ENCODE measurements at places on chromosomes 7 and 10.
A peak's percentile ranks its signal among the peaks of the same experiment; 100 is the strongest.

GRCh38 chr10:52213321-52213752, 100.7 kb upstream of the DKK1 start:
- DNase-seq: no peak

DNA sequence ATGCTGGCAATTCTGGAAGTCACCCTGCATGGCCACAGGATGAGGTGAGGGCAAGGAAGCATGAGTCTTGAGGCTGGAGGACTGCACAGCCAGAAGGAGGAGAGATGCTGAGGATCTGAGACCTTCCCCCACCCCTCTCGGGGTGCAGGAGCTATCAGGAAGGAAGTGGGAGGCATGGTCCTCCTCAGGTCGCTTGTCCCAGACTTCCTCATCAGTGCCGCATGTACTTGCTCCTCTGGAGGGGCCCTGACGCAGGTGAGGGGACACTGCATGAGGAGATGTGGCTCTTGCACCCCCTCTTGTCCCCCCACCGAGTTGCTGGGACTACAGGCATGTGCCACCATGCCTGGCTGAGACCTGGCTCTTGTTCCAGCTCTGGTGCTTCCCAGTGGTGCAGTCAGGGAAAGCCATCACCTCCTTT, 5.7 kb upstream of the ZMIZ1 start:
- no peak for DNase-seq

- DNase-seq: no peak
Observed at GRCh38 chr7:95772298-95772770, at the start of gene DYNC1I1. Gene DYNC1I1 (plus strand): TSS chr7:95772554. CDS start chr7:95804730, 32,176 bp downstream.

- no peak for DNase-seq
Observed at GRCh38 chr7:12578930-12579640, 8.6 kb downstream of the SCIN start.

DNA sequence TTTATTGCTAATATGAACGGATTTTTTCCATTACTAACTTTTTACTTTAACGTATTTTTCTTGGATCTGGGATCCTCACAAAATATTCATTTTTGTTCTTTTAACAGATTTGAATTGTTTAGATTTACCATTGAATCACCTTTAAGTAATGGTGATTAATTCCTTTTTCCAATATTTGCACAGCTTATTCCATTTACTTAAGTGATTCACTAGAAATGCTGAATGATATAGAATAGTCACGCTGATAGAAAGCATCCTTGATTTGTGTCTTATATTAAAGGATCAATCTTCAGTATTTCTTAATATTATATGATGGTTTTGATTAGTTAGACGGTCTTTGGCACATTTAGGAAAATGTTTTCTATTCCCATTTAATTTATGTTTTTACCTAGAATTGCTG, 116.4 kb upstream of the LRRTM3 start:
- no peak for DNase-seq

DNA sequence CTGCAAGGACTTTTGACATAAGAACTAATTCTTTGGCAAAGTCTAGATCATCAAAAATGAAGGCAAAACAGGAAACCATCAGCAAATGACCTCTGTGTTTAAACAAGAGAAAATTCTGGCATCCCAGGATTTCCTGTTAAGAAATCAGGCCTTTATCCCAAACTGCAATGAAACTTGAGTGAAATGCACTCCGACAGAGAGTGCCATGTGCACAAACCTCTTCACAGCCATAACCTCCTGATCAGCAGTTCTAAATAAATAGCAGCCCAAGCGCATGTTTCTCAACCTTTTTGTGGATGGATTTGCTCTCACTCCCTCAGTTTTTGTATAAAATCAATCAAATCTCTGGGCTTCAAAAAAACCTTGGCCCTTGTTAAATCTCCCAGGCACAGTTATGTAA, 107.7 kb upstream of the EEPD1 start:
- no peak for DNase-seq

DNA sequence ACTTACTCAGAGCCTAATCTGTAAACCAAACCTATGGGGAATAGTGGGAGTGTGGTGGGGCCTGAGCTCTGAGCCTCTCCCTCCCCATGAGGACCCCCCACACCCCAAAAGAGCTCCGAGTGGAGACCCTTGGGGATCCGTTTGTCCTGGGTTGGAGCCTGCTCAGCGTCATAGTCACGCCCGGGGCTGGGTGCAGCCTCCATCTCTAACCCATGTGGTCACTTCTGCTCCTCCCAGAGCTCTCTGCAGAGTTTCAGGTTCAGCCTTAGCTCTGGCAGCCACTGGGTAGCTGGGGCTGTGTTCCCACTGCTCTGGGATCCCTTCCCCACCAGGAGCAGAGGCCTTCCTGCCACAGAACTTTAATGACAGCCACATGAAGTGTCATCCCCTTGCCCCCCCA, 25.9 kb downstream of the PFKFB3 start:
- DNase-seq: no peak

- no peak for DNase-seq
Observed at GRCh38 chr7:545470-545869, 25.8 kb upstream of the PDGFA start.

DNA sequence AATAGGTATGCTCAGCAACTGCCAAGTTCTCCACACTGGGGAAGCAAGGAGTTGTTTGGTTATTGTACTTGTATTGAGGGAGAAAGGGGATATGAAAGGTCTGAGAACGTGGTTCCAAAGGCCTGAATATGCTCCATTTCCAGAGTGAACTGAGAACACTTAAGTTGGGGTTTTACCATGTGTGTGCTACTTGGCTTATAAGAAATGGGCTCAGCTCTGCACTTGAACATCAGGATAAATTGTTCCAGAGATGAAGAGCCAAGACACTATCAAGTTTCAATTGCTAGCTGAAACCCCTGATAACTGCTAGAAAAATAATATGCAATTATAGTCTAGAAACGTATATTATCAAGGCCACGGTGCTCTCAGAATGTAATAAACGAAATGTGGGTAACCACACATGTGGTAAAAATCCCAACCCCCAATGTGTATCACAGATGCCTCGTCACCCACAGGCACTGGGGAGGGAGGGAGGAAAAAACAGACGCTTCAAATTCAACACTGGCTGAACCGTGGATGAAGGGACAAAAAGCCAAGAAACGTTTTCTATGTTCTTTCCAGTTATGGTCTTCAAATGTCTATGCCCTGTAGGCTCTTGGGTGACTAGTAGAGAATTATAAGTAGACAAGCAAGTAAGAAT, 16.3 kb downstream of the ELMO1 start:
- peak; percentile 43 for DNase-seq

- DNase-seq: no peak
Observed at GRCh38 chr7:46999866-47000265, 582.0 kb downstream of the TNS3 start.

- DNase-seq: no peak
Observed at GRCh38 chr10:124525751-124526600, 64.4 kb downstream of the LHPP start.

- no peak for DNase-seq
Observed at GRCh38 chr7:82669141-82669540, 225.6 kb upstream of the CACNA2D1 start.

- no peak for DNase-seq
Observed at GRCh38 chr7:155182406-155182970, 112.4 kb downstream of the HTR5A start.

DNA sequence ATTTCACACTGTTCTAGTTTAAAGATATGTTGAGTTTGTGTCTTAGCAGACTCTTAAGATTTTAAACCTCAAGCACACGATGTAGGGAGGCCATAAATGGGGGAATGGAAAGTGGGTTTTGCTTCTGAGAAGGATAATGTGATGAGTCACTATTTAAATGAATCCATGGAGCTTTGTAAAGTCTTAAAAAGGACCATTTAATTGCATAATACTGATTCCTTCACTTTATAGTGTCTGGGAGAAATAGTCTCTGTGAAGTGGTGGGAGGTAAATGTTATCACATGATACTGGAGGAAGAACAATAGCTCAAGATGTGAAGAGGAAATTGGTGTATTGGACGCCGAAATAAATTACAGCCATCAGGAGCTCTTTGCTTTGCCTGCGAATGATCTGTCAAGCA, 84.0 kb upstream of the MYO3A start:
- DNase-seq: no peak

GRCh38 chr7:24851786-24852185, 94.5 kb upstream of the GSDME start:
- DNase-seq: no peak

- no peak for DNase-seq
Observed at GRCh38 chr10:31803606-31804351, 124.9 kb downstream of the ARHGAP12 start.

DNA sequence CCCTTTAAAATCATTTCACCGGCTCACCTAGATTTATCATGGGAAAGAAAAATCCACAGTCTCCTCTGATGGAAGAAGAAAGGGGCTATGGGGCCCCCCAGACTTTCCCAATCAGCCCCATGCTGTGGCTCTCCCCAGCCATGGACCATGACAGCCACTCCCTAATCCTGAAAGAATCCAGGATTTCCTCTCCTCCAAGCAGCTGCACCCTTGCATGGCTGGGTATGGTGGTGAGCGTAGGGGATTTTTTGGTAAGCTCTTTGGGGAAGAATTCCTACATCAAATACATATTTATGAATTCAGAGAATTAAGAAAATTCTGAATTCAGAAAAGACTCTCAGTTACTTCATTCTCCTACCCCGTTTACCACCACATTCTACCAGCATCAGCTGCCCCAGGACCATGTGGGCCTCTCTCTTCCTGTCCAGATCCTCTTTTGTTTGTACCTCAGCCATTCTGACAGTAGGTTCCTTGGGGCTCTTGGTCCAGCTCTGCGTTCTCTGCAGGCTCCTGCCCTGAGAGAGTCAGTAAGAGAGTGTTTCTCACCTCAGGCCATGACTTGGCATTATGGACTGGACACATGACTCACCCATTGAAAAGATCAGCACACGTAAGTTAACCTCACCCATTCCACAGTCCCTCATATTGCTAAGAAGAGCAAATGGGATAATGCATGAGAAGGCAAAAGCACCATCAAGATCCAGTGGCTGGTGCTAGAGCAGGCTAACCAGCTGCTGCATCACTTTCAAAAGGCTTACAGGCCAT, 337.8 kb downstream of the ELMO1 start:
- DNase-seq: no peak

GRCh38 chr10:79074732-79075131, 6.0 kb downstream of the ZMIZ1 start:
- no peak for DNase-seq

DNA sequence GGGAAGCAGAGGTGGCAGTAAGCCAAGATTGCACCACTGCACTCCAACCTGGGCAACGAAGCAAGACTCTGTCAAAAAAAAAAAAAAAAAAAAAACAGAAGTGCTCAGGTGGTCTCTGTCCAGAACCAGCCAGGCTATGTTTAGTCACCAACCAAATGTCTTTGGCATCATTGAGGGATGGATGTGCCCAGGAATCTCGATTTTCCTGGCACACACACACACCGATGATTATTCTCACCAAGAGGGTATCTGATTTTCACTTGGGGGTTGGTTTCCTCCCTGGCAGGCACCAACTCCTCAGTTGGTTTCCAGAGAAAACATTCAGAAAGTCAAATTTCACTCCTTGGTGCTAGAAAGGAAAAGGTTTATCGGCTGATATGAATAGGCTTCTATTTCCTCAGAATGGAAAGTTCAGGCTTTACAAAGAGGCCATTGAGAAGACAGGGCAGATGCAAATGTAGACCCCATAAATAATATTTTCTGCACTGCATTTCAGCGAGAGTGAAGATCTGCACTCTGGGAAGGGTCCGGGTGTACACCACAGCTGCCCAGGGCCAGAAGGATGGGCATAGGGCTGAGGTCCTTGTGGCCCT, 154.8 kb downstream of the TNS3 start:
- DNase-seq: no peak

- DNase-seq: no peak
Observed at GRCh38 chr10:88162852-88163251, 299.4 kb downstream of the PTEN start.

DNA sequence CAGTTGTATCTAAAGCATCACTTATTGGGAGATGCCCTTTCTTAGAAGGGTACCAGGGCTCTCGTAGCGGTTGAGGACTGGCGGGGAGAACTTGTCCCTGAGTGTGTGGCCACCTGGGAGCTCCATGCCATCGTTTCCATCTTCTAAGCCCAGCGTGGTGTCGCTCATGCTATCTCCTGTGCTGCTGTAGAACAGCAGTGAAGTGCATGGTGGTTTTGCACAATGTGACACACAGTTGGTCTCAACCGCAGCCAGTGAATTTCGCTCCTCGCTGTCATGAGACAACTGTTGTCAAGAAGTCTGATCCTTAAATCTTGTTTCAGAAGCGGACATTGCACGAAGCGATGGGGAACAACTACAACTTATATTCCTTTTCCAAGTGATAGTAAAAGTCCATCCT, 283.4 kb downstream of the GRID1 start:
- no peak for DNase-seq

DNA sequence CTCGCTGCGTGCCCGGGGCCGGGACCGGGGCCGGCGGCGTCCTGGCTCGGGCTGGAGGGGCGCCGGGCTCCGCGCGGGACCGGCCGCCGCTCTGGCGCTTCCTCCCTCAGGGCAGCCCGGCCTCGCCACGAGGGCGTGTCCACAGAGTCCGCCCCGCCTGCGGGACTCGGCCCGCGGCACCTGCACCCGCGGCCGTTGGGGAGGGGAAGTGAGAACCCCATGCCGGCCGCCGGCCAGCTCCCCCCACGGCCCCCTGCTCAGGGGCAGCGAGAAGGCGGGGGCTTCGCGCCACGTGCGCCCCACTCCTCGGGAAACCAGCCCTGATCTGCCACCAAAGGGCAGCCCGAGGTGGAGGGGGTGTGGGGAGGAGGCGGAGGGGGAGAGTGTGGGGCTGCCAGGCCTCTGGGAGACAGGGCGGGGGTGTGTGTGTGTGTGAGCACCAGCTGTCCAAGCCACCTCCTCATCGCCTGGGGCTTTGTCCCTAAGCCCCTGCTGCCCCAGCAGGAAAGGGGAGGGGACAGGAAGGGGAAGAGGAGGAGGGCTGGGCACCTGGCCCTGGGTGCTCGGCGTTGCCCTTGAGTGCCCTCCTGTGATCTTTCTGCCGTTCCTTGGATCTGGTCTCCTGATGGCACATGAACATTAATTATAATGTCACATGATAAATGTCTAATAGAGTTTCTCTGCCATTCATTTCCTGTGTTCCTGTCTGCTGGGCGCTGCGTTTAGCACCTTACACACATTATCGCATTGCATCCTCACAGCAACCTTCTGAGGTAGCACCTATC, at the start of gene PIK3AP1:
PIK3AP1 (minus strand) TSS at position 93 of the 785 bp plus-strand sequence. CDS start 120 bp downstream, outside the sequence.
- peak; percentile 42 for DNase-seq

DNA sequence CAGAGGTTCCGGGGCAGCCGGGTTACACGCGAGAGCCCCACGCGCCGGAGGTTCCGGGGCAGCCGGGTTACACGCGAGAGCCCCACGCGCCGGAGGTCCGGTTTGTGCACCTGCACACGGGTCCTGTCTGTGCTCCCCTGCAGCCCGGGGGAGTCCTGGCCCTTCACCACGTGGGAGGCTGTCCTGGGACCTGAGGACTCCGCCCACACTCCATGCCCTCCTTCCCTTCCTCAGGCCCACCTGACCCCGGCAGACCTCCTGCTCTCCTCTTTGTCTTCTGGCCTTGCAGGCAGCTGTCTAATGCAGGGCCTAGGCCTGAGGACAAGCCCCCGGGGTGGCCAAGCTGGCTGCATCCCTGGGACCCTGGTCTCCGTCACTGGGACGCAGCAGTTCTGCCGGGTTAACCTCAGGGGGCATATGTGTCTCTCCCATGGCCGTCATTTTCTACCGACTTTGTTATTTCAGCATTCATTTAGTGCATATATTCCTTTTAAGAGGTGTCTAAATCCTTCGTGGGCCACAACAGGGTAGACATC, 374.6 kb downstream of the DNAJB6 start:
- DNase-seq: no peak

GRCh38 chr7:106419455-106420182, 134.8 kb upstream of the NAMPT start:
- DNase-seq: no peak

- no peak for DNase-seq
Observed at GRCh38 chr10:17544465-17544864, 72.7 kb downstream of the HACD1 start.

- no peak for DNase-seq
Observed at GRCh38 chr7:100891568-100892247, 2.2 kb upstream of the UFSP1 start.
